NCI-H526 (cell line): ENCODE measurements at places on chromosomes 13 and 19.

DNA sequence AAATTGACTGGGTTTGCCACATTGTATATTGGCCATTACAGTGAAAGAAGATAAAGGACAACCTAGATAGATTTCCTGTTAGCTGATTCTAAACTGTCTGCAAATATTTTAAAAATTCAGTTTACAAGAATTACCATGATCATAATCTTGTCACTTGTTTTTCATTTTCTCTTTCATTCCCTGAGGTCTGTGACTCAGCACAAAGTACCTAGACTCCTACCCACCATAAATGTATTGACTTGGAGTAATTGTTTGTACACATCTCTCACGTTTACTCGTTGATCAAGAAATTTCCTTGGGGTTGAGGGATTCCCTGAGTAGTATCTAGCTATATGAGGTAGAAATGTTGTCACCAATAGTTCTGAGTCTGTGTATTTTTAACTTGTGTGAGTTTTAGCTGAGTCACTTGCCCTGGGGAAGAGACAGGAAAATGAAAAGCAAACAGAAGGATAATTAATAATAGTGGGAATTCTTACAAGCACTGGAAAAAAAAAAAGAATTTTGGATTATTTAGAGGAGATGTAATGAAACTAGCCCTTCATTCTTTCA, 299.2 kb upstream of the DACH1 start:
- no peak for DNase-seq

DNA sequence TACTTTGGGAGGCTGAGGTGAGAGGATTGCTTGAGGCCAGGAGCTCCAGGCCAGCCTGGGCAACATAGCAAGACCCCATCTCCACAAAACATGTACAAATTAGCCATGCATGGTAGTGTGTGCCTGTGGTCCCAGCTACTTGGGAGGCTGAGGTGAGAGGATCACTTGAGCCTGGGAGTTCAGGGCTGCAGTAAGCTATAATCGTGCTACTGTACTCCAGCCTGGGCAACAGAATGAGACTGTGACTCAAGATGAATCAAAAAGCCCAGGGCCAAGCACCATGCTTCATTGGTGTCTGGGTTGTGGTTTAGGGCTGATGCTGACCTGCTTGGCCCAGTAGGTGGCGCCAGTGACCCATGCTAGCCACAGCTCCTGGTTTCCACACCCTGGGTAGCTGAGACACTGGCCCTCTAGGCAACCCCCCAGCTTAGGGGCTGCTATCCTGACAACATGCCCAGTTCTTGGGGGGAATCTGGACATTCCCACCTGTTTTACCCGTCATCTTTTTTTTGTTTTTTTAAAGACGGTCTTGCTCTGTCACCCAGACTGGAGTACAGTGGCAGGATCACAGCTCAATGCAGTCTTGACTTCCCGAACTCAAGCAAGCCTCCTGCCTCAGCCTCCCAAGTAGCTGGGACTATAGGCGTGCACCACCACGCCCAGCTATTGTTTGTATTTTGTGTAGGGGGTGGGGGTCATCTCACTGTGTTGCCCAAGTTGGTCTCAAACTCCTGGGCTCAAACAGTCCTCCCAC, 5.5 kb downstream of the CCDC124 start:
- no peak for DNase-seq

- peak; percentile 72 for DNase-seq
Measured at GRCh38 chr13:30745906-30746686, 10.8 kb downstream of the ALOX5AP start.

- DNase-seq = peak; percentile 84
Measured at GRCh38 chr13:98141509-98142379, 1.1 kb upstream of the FARP1 start.

DNA sequence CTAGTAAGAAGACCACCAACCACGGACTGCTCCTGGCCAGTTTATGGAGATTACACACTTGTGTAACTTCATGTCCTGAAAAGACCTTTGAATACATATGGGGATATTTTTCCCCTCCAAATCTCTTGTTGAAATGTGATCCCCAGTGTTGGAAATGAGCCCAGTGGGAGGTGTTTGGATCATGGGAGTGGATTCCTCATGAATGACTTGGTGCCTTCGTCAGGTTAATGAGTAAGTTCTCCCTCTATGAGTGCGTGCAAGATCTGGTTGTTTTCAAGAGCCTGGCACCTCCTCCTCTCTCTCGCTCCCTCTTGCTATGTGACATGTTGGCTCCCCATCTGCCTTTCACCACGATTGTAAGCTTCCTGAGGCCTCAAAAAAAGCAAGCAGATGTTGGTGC, 769.0 kb upstream of the SLITRK1 start:
- DNase-seq = no peak

DNA sequence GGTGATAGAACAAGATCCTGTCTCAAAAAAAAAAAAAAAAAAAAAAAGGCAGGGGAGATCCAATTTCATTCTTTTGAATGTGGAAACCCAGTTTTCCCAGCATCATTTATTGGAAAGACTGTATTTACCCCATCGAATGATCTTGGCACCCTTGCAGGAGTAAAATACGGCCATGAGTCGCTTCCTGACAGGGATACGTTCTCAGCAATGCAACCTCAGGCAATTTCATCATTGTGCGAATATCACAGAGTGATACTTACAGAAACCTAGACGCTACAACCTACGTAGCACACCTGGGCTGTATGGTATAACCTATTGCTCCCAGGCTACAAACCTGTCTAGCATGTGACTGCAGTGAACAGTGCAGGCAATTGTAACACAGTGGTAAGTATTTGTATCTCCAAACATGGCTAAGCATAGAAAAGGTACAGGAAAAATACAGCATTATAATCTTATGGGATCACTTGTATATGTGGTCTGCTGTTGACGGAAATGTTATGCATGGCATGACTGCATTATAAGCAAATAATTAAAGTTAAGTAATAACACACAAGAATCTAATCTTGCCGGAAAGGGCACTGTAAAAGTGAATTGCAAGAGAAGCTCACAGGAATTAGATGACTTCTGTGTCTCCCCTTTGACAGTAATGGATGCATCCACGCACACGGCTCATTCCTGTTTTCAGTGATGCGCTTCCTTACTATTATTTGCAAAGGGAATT, 24.1 kb downstream of the RFX2 start:
- DNase-seq = no peak

DNA sequence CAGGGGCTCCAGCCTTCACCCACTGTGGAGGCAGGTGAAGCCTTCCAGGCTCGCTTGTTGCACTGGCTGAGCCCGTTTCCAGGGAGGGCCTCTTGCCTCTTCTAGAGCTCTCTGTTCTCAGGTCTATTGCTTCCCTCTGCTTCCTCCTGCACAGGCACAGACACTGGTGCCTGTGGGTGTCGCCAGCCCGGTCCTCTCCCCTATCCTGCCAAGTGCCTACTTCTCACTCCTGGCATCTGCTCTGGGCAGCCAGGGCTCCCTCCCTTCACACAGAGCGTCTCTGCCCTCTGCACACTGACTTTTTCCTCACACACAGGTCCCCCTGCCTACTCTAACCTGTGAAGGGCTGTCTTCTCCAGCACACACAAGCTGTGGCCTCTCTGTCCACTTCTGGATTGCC, 60.3 kb downstream of the SLC7A9 start:
- DNase-seq = no peak

DNA sequence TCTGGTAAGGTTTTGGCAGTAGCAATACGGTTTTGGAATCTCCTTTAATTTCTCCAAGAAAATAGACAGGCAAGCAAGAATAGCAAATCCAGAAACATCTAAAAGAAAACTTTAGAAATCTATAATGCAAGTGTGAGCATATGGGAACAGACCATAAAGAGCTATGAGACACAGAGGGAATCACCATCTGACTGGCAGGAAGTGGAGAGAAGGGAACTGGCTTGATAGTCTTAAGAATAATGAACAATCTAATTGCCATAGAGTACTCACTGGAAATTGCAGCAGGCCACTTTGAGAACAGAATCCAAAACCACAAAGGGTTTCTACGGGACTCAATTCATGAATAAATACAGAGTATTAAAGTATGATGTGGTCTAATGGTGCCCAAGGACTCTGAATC, 39.6 kb upstream of the MIR17HG start:
- no peak for DNase-seq

GRCh38 chr19:36246006-36246481, 31.1 kb downstream of the ZNF146 start:
- peak; percentile 62 for DNase-seq

DNA sequence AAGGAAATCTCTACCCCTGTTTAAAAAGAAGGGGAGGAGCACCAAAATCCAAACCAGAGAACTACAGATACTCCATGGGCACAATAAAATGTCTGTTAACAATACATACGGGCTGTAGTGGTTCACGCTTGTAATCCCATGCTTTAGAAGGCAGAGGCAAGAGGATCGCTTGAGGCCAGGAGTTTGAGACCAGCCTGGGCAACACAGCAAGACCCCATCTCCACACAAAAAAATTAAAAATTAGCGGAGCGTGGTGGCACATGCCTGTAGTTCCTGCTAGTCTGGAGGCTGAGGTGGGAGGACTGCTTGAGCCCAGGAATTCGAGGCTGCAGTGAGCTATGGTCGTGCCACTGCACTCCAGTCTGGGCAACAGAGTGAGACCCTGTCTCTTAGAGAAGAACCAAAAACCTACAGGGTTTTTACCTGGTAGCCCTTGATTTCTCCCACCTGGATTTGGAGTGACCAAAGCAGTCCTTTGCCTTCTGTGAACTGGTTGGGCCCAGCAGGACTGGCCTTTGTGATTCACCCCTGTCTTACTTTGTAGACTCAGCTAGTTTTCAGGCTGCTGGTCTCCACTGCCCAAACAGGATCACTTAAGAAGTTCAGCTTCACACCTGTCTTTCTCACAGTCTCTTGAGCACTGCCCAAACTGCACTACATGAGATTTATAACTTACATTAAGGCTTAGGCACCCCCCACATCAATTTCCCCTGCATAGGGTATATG, 38.7 kb upstream of the FLT1 start:
- no peak for DNase-seq

DNA sequence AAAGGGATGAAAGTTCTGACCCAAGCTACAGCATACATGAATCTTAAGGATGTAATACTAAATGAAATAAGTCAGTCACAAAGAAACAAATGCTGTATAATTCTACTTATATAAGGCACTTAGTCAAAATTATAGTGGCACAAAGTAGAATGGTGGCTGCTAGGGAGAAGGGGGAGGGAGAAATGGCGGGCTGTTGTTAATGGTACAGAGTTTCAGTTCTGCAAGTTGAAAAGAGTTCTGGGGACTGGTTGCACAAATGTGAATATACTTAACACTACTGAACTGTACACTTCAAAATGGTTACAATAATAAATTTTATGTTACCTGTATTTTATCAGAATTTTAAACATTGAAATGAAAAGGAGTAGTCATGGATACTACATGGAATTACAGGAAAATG, 48.9 kb upstream of the CLDN10 start:
- DNase-seq = no peak

DNA sequence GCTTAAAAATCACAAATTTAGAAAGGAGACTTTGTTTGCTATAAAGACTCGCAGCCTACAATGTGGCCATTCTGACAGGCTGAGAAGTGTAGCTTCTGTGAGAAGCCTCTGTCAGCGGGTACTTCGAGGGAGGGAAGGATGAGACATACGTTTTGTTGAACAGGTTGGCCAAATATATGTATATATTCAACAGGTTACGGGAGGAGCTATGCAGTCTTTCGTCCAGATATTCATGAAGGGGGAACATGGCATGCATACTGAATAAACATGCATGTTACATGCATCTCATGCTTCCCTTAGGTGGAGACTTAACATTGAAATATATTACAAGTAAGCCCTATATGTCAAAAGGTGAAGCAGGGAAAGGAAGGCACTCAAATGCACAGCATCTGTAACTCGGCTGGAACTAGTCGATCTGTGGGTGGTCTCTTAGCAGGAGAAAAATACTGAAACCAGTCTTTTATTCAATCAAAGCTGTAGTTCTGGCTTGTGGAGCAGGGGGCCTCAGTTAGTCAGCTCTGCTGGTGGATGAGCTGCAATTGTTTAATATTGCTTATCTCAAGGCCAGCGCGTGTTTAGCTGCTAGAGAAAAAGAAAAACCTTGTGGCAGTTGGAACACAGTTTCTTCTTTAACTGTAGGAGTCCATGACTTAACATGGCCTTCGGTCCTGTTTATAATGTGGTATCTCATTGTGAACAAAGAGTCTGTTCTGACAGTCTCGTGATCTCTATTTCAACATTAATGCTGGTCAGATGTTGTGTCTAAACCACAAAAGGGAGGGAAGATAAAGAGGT, 94.3 kb downstream of the FAM216B start:
- no peak for DNase-seq

DNA sequence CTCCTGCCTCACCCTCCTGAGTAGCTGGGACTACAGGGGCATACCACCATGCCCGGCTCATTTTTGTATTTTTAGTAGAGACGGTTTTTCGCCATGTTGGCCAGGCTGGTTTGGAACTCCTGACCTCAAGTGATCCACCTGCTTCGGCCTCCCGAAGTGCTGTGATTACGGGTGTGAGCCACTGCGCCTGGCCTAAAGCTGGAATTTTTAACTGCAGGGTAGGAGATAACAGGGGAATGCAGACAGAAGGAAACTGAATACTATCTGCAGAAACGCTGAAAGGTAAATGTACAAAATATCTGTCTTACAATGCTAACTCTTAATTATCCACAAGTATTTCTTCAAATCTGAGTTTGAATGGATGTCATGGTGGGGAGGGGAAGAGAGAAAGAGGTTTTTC, 13.8 kb downstream of the TMTC4 start:
- no peak for DNase-seq

DNA sequence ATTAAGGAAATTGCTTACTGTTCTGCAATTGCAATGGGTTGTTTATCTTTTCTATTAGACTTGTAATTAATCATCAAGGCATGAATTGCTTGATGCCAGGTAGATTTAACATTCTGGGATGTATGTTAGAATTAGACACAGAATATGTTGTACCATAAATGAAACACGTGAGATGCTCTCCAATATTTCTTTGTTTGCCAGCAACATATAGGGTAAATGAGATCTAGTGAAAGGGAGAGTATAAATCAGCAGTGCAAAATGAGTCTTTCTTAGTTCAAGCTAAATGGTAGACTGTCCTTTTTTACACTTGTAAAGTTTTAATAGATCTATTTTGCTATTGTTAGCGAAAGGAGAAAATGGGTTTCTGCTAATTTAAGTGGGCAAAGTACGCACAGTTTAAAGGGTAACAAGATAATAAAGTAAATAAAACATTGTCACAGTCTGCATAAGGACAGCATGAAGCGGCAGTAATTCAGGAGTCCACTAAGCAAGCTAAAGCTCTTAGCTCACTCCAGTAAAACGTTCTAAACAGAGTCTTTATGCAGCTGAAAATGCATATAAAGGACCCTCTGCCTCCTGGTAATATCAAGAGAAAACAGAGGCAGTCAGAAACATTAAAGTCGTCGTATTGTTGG, 1137.1 kb downstream of the OLFM4 start:
- DNase-seq = no peak

GRCh38 chr19:15248648-15249527, 16.6 kb upstream of the EPHX3 start:
- DNase-seq = no peak

DNA sequence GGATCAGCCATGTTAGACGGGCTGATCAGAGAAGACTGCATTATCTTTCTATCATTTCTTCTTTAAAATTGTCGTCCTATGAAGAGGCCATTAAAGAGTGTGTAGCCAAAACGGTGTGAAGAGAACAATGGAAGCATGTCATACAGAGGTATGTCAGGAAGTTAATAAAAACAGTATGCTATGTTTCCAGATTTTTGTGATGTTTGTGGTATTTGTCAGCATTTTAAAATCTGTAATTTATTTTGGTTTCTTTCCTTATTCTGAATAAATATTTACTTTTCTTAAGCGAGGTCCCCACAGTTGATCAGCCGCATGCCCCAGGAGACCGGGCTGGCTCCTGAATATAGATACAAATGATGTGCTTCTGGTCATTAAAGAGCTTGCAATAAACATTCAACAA, 142.9 kb upstream of the SERP2 start:
- DNase-seq = no peak
